ENCODE measurements at places on chromosomes 4 and X.

DNA sequence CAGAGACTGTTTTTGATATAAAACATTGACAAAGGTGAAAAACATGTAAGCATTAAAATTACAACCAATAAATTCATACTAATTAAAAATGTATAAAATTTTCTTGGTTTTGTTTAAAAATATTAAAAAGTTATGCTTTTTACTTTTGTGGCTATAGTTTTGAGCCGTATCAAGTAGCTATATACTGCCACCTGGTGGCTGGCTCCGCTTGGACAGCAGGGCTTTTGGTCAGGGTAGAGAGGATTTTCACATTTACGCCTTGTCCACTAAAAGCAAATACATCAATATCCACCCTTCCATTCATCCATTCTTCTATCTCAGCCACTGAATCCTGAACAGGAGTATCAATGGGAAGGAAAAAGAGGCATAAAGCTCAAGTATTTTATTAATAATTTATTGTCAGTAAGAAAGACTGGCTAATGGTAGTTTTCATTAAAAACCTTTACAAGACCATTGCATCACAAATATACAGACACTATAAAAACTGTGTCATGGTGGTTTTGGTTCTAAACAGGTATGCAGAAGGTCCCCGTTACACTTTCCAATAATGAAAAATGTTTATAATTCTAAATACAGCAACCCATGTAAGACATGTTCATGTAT, 32.1 kb upstream of the MTNR1A start:
- peak; percentile 72 for DNase-seq

DNA sequence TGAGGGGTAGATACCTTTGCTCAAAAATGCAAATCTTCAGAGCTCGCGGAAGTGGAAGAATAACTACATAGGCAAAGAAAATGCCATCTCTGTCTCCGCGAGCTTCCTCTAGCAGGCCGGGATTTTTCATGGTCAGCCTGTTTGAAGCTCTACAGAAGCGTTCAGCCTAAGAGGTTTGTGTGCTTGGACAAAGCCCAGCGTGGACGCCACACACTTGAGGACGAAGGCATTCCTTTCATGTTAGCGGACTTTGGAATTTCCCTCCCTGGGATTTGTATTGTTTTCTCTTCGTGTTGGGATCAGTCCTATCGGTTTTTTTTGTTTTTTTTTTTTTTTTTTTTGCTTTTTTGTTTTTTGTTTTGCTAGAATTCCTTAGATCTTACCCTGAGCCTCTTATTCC, 53.7 kb downstream of the SMIM31 start:
- DNase-seq = peak; percentile 35

GRCh38 chr4:53785996-53786395, 194.7 kb upstream of the LNX1 start:
- DNase-seq = no peak

DNA sequence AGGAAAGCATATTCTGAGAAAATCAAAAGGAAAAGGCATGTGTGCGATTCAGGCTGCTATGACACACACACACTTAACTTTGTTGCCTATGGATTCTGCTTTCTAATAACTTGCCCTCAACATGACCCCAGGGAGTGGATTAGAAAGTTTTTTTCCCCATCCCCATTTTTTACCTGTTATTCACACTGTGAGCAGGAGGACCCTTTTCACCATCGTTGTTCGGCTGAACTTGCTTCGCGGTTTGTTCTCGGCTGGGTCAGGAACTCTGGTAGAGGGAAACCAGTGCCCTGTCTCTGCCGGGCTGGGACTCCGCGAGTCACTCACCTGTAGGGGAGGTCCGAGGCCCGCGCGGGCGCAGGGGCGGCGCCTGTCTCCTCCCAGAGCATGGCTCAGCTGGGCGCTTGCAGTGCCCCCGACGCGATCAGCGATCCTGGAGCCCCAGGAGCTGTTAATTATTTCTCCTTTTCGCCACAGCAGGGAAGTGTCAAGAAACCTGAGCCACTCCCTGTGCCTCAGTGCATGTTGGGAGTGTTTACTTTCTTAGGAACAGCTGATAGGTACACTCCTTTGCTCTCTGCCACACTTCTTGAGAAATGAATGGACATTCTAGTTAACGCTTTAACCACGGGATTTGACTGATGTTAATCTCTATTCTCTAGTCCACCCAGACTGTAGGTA, at the start of gene RASSF6:
RASSF6 (minus strand) TSS at position 322 of the 678 bp plus-strand sequence. CDS start 8,641 bp downstream, outside the sequence.
- peak; percentile 85 for DNase-seq

- peak; percentile 69 for DNase-seq
Measured at GRCh38 chr4:84965553-84966381, 723 bp downstream of the WDFY3 start.

GRCh38 chrX:19814240-19814639, 73.2 kb downstream of the SH3KBP1 start:
- DNase-seq = peak; percentile 26

DNA sequence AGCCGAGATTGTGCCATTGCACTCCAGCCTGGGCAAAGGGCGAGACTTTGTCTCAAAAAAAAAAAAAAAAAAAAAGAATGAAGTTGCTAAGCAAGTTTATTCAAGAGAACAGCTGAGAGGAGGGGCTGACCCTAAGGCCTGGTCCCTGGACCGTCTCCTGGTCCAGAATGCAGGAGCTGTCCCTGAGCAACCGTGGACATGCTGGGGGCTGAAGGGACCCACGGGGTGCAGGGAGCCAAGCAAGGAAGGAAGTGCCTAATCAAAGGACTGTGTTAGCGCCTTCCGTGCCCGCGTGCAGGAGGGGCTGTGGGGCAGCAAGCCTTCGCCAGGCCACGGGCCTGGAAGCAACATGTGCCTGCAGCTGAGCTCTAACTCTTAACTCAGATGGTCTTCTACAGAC, 39.1 kb upstream of the CDKN2AIP start:
- no peak for DNase-seq

DNA sequence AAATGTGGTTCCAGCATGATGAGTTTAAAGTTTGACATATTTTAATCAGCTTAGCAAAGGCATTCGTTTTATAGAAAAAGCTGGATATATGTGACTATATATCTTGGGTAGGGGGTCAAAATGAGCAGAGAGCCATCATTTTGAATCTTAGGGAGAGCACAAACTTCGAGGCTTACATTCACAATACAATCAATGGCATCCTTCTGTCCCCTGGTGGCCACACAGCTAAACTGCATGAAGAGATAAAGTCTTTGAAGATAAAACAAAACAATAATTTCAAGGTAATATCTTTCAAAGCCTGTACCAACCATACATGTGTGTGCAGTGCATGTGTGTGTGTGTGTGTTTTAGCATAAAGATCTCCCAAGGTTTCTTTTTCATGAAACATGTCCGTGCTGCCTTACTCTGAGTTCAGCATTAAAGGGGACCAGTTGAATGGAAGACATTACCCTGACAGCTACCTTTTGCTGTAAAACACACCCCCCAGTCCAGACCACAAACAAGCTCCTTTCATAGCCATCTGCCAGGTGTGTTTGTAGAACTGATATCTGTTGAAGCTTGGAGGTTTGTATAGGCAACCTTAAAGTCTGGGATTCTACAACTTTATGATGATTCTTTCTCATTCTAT, 22.0 kb downstream of the DYNLT3 start:
- peak; percentile 31 for DNase-seq

DNA sequence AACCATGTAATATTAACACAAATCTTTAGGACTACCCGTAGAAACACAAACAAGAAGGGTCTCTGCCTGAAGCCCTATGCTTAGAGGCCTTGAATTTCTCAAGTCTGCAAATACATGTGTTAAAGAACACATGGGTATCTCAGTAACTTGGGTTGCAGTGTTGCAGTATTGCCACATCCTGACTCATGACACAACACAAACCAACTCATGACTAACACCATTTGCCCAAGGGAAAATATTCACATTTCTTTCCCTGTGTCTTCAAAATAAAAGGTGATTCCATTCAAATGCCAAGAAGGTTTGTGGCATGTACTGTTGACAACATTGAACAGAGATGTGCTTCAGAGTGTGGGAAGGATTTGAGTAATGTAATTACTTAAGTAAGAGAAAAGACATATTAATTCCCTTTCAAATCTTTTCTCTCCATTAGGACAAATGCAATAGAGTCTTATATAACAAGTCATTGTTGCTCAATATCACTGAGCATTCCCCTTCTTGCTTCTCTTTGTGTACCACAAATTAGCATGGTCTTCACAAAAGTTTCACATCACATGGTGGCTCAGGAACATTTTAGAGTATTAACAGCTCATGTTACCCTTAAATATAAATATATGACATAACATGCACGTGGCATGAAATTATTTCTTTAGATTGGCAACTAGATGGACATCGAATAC, 487.1 kb downstream of the STPG2 start:
- DNase-seq = no peak

DNA sequence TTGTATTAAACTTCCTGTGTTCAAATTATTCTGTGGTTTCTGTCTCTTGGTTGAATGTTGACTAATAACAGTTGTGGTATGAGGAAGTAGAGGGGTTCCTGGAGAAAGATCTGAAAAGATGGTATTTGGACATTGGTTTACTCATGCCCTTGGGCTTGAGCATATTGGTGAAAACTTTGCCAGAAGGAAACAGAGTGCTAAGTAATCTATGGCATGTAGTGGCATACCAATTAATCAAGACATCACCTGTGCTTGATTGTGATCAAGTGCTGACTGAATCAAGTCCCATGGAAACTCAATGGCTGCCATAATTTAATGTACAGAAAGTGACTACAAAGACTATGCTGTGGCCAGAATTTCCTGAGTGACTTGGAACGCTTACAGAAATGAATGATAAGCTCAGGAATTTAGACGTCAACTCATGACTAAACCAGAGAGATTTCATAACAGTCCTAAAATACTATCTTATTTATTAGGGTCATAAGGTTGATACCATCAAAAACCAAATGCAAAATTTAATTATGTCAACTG, 2062.9 kb downstream of the ARAP2 start:
- DNase-seq = no peak

DNA sequence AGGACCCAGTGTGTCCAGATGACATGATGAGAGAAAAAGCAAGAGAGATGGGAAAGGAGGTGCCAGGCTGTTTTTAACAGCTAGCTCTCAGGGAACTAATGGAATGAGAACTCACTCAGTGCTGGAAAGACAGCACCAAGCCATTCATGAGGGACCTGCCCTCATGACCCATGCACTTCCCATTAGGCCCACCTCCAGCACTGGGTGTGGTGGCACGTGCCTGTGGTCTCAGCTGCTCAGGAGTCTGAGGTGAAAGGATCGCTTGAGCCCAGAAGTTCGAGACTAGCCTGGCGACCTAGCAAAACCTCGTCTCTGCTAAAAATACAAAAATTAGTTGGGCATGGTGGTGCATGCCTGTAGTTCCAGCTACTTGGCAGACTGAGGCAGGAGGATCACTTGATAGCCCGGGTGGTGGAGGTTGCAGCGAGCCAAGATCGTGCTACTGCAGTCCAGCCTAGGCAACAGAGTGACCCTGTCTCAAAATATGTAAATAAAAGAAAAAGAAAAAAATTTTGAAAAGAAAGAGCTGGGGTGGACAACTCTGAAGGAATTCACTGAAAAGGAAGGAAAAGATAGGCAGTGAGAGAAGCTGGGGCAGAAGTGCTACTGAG, 50.9 kb downstream of the FAM193A start:
- no peak for DNase-seq

DNA sequence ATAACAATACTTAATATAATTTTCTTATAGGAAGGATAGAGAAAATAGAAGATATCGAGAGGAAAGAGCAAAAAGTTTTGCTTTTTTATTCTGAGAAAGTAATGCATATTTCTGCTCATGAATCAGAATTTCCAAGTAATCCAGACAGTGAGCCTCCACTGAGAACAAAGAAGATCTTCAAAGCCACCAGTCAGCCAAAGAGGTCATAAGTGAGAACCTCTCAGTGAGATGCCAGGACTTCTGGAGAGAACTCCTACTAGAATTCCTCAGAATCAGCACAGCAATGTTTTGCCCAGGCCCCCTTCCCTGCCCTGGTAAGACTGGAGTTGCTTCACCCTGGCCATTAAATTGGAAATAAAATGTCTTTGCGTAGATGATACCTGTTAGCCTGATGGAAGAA, 254.4 kb upstream of the FAT4 start:
- no peak for DNase-seq

GRCh38 chr4:150679765-150680343, 97.9 kb downstream of the MAB21L2 start:
- no peak for DNase-seq

- DNase-seq = peak; percentile 26
Measured at GRCh38 chr4:75180790-75181776, 248.2 kb downstream of the PARM1 start.

GRCh38 chr4:4423706-4424498, 37.0 kb downstream of the NSG1 start:
- DNase-seq = no peak

GRCh38 chr4:128380306-128380705, 92.7 kb upstream of the PGRMC2 start:
- no peak for DNase-seq

GRCh38 chrX:129077424-129078170, 445.7 kb downstream of the SMARCA1 start:
- no peak for DNase-seq

DNA sequence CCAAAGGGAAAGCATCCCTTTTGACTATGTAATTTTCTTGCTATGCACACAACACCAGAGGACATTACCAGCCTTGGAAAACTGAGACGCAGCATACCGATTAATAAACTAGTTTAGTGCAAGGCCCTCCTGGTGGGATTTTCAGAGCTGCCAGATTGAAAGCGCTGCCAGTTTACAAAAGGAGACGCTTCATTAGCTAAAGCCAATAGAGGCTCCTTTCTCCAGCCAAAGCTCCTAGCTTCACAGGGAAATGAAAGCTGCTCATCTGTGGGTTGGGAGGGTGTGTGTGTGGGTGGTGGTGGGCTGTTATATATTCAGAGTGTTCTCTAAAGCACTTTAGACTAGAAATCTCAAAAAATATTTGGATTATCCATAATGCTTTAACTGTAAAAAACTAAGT, 32.4 kb downstream of the SPANXN4 start:
- DNase-seq = no peak

GRCh38 chrX:26511589-26512363, 295.8 kb downstream of the MAGEB5 start:
- no peak for DNase-seq

GRCh38 chr4:76250962-76251361, 559 bp upstream of the FAM47E start:
- no peak for DNase-seq

GRCh38 chr4:145177511-145177905, 2.9 kb downstream of the OTUD4 start:
- DNase-seq = no peak

DNA sequence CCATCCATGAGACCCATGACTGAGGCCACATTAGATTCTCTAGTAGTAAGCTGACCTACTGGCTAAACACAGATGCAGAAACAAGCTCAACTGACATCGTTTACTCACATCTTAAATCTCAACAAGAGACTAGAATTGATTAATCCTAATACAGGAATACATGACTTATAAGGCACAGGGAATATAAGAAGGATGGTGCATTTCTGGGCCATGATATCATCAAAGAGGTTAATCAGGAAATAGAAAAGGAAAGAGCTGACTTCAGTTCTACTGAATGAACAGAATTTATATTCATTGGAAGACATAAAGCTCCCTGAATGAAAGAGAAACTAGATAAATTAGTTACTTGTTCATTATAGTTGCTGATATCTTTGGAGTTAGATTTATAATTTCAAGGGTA, 1406.5 kb downstream of the STIM2 start:
- DNase-seq = no peak

GRCh38 chrX:81202943-81203342, 1.0 kb downstream of the SH3BGRL start:
- no peak for DNase-seq

GRCh38 chrX:127943571-127943970, 108.6 kb downstream of the ACTRT1 start:
- DNase-seq = no peak

- no peak for DNase-seq
Measured at GRCh38 chr4:162683659-162684370, 482.9 kb downstream of the NAF1 start.

Data from WTC11 (cell line).